Camera-type eye (tissue), 1 donor: ENCODE measurements at places on chromosomes 1 and 21. TPM values are rescaled to one million over a fixed set of nuclear protein-coding genes. Genes with fewer than 3 reads are reported as not detected.

Gene TDRD5
- total RNA-seq = 0.99 TPM

Gene MYOG
- 19.8 TPM for total RNA-seq

Gene HAO2
- not detected for total RNA-seq

Gene IGFN1
- 1.2 TPM for total RNA-seq

Gene FCGR1A
- total RNA-seq = 3.4 TPM

Gene LCE2C
- not detected for total RNA-seq

Gene ZNF648
- total RNA-seq = 0.71 TPM

Gene CD48
- total RNA-seq = 2.6 TPM

Gene LCE2A
- total RNA-seq = not detected

Gene CD52
- total RNA-seq = not detected

Gene FALEC
- not detected for total RNA-seq

Gene IVL
- total RNA-seq = 0.44 TPM

Gene OR2AK2
- total RNA-seq = not detected

Gene AGMAT
- 1.2 TPM for total RNA-seq

Gene TEDDM1
- not detected for total RNA-seq

Gene HES2
- 1.2 TPM for total RNA-seq

Gene CCDC27
- not detected for total RNA-seq

Gene NFIA
- 64.5 TPM for total RNA-seq

Gene HPDL
- total RNA-seq = 1.4 TPM

Gene OR10Z1
- total RNA-seq = not detected

Gene ATF3
- 15.1 TPM for total RNA-seq

Gene SLAMF1
- total RNA-seq = not detected

Gene SLC9C2
- not detected for total RNA-seq

Gene LRRN2
- total RNA-seq = 20.6 TPM

Gene PDZK1
- total RNA-seq = 3.0 TPM

Gene IFI44L
- 16.8 TPM for total RNA-seq

Gene PROK1
- total RNA-seq = not detected

Gene AUNIP
- 1.3 TPM for total RNA-seq

Gene DYNLT5
- total RNA-seq = 4.6 TPM

Gene LINGO4
- total RNA-seq = not detected

Gene GUCA2A
- total RNA-seq = not detected

Gene GRIK3
- 28.5 TPM for total RNA-seq

Gene HCRTR1
- total RNA-seq = not detected

Gene ASPM
- 20.5 TPM for total RNA-seq

Gene HRNR
- not detected for total RNA-seq

Gene ATP13A2
- total RNA-seq = 29.6 TPM

Gene C2CD4D
- 0.27 TPM for total RNA-seq

Gene HMGB4
- total RNA-seq = not detected

Gene DAB1
- total RNA-seq = 17.9 TPM

Gene NIBAN1
- 46.2 TPM for total RNA-seq

Gene SPRR2F
- total RNA-seq = not detected

Gene TNFSF4
- total RNA-seq = 3.1 TPM

Gene FAM89A
- 42.7 TPM for total RNA-seq

Gene LTN1
- 74.9 TPM for total RNA-seq

Gene RGL1
- 58.3 TPM for total RNA-seq
